ENCODE measurements at places on chromosomes 4 and X.

GRCh38 chr4:41683326-41683725 is 65.2 kb downstream of the PHOX2B start:
- DNase-seq = no peak

DNA sequence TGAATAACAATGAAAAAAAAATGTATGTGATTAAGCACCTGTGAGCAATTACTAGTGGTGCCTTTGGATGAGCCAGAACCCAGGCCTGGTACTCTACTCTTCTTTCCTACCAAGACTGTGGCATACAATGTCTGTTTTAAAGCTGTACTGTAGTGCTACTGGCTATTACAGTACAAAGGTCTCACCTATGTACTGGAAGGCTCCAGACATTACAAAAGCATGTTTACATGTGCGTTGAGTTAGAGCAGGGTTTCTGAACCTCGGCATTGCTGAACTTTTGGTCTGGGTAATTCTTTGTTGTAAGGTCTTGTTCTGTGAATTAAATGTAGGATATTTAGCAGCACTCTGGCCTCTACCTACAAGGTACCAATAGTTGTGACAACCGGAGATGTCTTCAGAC is 153.8 kb downstream of the SPATA18 start:
- DNase-seq = no peak

- no peak for DNase-seq
Observed at GRCh38 chr4:19438233-19438632, 813.5 kb upstream of the SLIT2 start.

DNA sequence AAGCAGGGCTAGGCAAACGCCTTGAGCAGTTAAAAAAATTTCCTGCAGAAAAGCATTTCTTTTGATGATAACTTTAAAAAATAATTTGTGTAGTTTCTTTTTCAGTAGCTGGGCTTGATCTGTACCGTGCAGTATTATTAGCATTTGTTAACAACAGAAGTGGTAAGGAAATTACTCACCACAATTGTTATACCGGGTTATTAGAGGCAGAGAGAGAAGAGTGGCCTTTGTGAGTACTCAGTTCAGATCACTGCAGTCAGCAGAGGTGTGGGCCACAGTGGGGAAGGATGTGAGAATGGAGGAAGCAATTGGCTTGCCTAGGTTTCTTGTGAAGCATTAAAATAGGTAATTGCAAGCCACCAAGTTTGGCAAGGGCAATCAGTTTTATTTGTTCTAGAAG is 14.3 kb upstream of the IL21 start:
- no peak for DNase-seq

- DNase-seq = no peak
Observed at GRCh38 chrX:130176354-130176776, 4.6 kb downstream of the RAB33A start.

DNA sequence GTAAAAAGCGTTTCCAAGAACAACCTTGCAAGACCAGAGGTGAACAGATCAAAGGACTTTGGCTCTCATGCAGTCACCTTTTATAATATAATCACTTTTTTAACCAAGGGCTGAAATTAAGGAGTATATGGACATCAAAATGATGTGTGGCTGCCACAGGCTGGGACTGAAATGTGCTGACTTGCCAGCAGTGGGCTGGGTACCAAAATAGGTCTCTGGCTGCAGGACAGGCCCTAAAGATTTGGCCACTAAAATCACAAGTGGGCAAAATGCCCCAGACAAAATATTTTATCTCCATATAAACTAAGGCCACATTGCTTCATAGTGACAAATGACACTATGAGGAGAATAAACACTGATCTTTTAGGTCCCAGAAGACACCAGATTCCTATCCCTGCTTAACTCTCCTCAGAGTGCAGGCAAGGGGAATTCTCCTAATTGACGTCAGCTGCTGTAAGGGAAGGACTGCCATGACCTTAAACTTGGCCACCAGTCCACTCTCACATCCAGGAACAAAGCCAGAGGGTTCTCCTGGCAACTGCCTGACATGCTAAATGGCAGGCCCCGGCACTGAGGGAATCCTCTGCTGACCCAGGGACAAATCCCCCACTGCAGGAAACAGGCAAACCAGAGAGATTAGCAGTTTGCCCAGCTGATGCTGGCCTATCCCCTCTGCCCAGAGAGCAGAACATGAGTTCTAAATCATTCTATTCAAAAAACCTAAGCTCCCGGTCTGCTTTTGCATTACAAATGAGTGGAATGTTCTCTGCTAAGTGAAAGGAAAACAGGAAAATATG is 155.8 kb downstream of the PPP3CA start:
- no peak for DNase-seq

- no peak for DNase-seq
Observed at GRCh38 chr4:172152284-172152683, 339.1 kb downstream of the GALNTL6 start.

DNA sequence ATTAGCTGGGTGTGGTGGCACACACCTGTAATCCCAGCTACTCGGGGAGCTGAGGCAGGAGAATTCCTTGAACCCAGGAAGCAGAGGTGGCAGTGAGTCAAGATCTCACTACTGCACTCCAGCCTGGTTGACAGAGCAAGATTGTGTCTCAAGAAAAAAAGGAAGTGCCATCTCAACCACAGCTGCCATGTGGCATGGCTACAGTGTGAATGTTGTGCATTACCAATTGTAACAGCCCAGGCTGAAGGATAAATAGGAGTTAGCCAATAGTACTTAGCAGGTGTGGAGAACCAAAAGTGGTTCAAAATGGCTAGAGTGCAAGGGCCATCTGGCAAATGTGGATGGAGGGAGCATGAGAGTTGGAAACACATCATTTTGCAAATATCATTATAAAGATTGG is 28.9 kb downstream of the SLC25A5 start:
- no peak for DNase-seq

- no peak for DNase-seq
Observed at GRCh38 chr4:132169660-132170059, 979.4 kb upstream of the PCDH10 start.

GRCh38 chrX:8760021-8760420 is 28.1 kb upstream of the ANOS1 start:
- DNase-seq = no peak

- DNase-seq = no peak
Observed at GRCh38 chr4:169658975-169659715, 38.8 kb downstream of the CLCN3 start.

DNA sequence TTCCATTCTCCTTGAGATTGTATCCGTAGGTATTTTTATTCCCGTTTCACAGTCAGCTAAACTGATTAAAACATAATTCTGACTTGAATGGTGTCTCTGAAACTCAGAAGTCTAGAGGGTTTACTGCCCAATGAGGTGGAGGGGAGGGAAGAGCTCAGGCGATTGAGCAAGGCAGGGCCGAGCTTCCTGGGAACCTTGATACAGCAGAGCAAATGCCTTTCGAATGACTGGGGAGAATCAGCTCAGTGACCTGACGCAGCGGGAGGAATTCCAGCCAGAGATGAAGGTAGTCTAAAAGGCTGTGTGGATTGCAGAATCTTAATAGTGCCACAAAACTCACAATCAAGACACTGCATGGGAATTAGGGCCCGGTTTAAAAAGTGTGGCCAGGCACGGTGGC is 233.6 kb downstream of the EVC2 start:
- DNase-seq = no peak

GRCh38 chr4:172573899-172574298 is 594.7 kb upstream of the GALNT7 start:
- DNase-seq = no peak

- no peak for DNase-seq
Observed at GRCh38 chr4:127214931-127215330, 417.8 kb upstream of the INTU start.

GRCh38 chrX:13266641-13267345 is 53.1 kb downstream of the ATXN3L start:
- no peak for DNase-seq

GRCh38 chr4:139743027-139743426 is 77.4 kb downstream of the MGST2 start:
- no peak for DNase-seq

- no peak for DNase-seq
Observed at GRCh38 chr4:149584722-149585121, 230.9 kb downstream of the IQCM start.

GRCh38 chr4:176841711-176842112 is 49.0 kb upstream of the VEGFC start:
- DNase-seq = no peak

DNA sequence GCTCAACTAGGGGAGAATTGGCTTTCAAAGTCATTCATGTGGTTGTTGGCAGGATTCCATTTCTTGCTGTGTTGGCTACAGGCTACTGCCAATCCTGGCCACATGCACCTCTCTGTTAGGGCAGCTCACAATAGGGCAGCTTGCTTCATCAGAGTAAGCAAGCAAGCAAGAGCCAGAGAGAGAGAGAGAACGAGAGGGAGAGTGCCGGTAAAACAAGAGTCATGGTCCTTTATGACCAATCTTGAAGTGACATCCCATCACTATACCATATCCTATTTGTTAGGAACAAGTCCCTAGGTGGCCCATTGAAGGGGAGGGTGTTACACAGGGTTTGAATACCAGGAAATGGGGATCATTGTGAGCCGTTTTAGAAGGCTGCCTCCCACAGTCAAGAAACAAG is 33.0 kb upstream of the TLR2 start:
- DNase-seq = no peak

GRCh38 chr4:109303140-109303496 is 660 bp upstream of the COL25A1 start:
- no peak for DNase-seq

GRCh38 chr4:84804136-84804535 is 162.4 kb downstream of the WDFY3 start:
- no peak for DNase-seq

- no peak for DNase-seq
Observed at GRCh38 chrX:35098419-35098818, 155.8 kb downstream of the FAM47B start.

DNA sequence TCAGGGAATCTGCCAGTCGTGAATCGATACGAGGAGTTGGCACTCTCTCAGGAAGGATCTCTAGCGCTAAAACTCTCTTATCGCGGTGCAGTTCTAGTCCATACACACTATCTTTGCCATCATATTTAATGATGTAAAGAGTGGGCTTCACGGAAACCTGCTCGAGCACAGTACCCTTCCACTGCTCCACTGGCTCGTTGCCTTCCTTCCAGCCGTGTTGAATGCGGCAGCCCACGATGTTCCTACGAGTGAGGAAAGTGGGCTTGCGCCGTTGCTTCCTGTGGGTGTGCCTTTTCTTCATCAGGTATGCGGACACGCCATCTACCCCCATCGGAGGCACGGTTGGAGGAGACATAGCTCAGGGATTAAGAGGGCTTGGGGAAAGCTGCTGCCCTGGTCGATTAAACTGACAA is 661 bp downstream of the SPIN4 start:
- DNase-seq = no peak

DNA sequence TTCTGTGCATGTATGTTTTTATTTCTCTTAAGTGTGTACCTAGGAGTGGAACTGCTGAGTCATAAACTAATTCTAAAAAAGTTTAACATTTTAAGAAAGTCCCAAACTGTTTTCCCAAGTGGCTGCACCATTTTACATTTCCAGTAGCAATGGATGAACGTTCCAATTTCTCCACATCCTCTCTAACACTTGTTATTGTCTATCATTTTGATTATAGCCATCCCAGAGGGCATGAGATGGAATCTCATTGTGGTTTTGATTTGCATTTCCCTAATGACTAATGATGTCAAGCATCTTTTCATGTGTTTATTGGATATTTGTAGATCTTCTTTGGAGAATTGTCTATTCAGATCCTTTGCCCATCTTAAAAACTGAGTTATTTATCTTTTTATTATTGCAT is 82.5 kb downstream of the PPEF1 start:
- no peak for DNase-seq

- no peak for DNase-seq
Observed at GRCh38 chrX:26574234-26574633, 358.3 kb downstream of the MAGEB5 start.

GRCh38 chr4:105569057-105569865 is 16.8 kb downstream of the ARHGEF38 start:
- DNase-seq = no peak

GRCh38 chr4:57443787-57444186 is 333.6 kb upstream of the IGFBP7 start:
- no peak for DNase-seq
